ENCODE measurements at places on chromosomes 1 and 21.

DNA sequence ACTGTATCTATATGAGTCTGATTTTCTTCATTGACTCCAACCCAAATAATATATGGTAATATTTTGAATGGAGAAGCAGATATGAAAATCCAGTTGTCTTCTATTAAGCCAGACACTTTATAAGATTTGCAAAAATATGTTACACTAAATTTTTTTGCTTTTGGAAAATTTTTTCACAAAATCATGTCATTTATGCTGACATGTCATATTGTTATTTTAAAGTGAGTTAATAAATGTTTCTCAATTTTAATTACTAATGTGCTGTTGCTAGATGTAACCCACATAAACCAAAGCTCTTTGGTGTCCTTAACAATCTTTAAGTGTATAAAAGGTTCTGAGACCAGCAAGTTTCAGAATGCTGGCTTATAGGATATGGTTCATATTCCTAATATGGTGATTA lies 142.5 kb downstream of the HS2ST1 start:
- DNase-seq = no peak

- no peak for DNase-seq
Observed at GRCh38 chr21:14438211-14438610, 55.3 kb upstream of the HSPA13 start.

DNA sequence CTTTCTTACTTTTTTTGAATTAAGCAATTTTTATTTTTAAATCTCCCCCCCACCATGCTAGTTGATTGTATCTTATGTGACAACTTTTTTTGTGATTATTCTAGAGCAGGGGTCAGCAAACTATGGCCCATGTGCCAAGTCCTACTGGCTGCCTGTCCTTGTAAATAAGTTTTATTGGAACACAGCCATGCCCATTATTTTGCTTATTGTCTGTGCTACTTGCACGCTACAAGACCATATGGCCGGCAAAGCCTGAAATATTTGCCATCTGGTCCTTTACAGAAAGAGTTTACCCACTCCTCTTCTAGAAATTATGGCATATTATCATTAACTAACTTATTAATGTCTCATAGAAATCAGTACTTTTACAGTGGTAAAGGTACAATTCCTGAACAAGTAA lies 51.7 kb downstream of the AK5 start:
- DNase-seq = no peak

- peak; percentile 95 for DNase-seq
Observed at GRCh38 chr1:193408782-193409293, 222.4 kb upstream of the B3GALT2 start.

GRCh38 chr1:161484613-161485012 lies 20.6 kb upstream of the FCGR2A start:
- DNase-seq = peak; percentile 5

GRCh38 chr1:116178837-116179236 lies 67.6 kb downstream of the MAB21L3 start:
- DNase-seq = no peak

Data from fibroblast of skin of right biceps (primary cell).